ENCODE measurements at places on chromosomes 6 and 20.
A peak's percentile ranks its signal among the peaks of the same experiment; 100 is the strongest.

DNA sequence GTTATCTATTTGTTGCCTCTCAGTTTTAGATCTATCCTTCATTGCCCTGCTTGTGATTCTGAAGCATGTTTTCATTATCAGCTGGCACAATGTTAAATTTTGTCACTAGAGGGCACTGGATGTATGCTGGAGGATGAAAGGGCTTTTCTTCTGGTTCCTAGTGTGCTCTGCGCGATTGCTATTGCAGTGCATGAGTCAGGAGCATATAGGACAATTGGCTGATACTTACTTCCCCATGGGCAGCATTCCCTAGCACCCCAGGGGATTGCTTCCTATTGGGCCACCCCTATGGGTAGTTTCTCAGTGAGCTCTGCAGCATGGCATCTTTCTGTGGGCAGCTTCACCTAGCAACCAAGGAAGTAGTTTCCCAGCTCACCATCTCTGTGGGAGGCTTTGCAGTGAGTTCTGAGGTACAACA is 280.3 kb upstream of the SYNCRIP start:
- no peak for DNase-seq

DNA sequence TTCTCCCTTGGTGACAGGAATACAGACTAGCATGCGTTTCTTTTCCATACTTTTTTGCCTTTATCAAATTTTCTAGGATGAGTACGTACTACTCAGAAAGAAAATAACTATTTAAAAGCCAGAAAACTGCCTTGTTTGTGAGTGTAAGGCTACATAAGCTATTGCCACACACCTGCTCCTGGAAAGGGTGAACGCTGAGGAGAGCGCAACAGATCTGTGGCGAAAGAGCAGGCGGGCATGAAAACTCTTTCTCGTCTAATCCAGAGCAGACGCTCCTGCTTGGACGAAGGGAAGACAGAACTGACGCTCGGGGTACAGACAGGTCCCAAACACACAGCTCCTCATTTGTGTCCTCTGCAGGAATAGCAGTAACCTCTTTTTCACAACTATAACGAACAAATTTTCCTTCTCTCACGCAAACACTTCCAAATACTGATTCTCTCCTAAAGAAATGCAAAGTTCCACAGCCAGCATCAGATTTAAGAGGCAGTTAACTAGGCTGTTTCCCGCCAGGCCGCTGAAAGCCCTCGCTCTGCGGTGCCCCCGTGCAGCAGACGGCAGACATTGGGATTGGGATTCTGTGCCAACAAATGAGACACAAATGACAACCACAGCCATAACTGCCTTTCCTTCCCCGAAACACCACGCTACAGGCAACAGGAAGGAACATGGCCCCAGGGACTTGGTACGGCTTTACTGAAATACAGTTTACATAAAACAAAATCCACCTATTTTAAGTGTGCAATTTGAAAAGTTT is 20.0 kb downstream of the TAF4 start:
- no peak for DNase-seq

DNA sequence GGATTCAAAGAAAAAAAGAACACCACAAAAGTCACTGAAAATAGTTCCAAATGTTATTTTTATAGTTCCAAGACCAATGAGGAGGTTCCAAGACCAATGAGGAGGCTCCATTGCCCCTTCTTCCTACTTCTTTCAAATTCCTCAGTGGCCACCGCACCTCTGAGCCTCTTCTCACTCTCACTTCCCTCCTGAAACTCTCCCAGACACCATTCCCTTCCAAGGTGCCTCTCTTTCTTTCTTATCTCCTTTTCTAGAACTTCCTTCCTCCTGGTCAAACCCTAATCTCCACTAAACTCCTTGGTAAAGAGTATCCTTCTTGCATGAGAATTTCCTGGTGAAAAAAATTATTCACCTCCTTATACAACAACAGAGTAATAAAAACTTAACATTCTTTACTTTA is 20.4 kb upstream of the MCUR1 start:
- no peak for DNase-seq

- no peak for DNase-seq
Measured at GRCh38 chr20:10475225-10475624, 40.1 kb downstream of the SLX4IP start.

- DNase-seq: no peak
Measured at GRCh38 chr6:128290221-128290620, 230.2 kb downstream of the PTPRK start.

DNA sequence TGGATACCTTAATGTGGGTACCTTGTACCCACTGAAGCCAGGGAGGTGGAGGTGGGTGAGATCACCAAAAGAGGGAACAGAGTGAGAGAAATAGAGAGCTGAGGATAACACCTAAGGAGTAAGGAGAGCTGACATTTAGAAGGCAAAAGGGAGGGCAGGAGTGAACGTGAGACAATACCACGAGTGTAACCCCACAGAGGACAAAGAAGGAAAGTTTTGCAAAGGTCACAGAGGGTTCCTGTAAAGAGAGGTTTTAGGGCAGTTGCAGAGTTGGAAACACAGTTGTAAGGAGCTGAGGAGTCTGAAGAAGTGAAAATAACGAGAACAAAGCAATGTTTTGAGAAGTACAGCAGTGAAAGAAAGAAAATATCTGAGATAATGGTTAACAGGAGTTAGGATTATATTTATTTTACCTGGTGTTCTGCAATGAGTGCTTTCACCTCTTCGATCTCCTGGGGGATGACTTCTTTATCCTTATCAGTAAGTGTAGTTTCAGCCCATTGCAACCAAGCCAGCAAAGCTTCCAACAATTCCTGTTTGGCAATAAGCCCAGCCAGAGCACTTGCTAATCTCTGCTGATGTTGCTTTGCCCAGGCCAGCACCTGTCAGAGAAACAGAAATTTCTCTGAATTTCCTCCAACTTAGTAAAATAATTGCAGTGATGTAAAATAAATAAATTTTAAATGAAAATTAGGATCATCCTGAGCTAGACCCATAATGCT is 166.8 kb downstream of the DST start:
- no peak for DNase-seq

- no peak for DNase-seq
Measured at GRCh38 chr6:147022041-147022440, 182.2 kb upstream of the STXBP5 start.

GRCh38 chr20:15654208-15654649 is 919.0 kb downstream of the KIF16B start:
- DNase-seq: no peak

DNA sequence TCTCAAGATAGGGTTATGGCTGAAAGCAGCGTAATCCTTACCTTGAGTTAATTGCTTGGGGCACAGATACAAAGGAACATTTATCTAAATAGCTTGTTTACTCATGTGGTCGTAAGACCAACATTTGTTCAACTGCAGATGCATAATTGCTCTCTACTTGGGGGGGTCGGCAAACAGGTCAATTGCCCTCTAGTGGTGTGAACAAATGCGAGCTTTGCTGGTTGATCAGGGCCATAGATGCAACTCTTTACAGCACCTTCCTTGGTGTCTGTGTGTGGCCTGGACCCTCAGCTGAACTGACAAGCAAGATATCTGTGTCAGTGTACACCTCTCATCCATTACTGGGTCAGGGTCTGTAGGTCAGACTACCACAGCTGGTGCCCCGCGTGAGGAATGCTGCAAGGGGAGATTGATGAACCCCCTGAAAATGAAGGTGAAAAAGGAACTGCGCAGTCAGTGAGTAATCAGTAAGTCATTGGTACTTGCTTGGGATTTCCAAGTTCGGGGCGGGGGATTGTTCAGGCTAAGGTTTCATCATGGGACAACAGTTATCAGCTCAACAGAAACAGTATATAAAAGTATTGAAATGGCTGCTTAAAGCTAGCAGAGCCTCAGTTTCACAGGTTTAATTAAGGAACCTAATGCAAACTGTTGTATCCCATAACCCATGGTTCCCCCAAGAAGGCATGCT is 24.0 kb downstream of the HLA-DPA1 start:
- DNase-seq: no peak

DNA sequence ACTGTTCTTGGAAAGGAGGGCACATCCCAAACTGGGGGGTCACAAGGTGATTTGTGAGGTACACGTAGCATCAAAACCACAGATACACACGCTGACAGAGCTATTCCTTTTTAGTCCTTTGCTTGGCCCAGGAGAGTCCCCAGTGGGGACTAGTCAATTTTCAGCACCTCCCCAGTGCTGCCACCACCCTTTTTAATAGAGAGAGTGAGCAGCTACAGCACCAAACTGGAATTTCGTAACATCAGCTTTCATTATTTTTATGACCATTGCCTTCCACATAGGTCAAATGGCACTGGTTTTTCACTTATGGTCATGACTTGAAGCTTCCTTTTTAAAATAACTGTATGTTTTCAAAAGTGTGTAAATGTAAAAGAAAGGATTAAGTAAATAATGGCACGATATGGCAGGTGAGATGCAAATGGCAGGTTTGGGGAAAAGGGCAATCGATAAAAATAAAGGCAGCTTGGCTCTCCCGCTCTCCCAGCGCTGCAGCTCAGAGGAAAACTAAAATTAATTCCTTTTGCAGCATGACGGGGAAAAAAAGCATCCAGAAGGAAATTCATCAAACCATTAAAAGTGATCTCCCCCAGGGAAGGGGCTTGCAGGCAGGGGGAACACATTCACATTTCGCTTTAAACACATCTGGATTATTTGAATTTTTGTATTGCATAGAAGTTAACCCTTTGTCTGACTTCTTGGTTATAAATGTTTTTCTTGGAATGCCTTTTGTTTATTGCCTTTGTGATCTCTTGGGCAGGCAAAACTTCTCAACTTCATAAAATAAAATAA is 95.2 kb downstream of the ANKRD60 start:
- no peak for DNase-seq

- DNase-seq: peak; percentile 3
Measured at GRCh38 chr6:20877008-20877937, 343.0 kb downstream of the CDKAL1 start.

DNA sequence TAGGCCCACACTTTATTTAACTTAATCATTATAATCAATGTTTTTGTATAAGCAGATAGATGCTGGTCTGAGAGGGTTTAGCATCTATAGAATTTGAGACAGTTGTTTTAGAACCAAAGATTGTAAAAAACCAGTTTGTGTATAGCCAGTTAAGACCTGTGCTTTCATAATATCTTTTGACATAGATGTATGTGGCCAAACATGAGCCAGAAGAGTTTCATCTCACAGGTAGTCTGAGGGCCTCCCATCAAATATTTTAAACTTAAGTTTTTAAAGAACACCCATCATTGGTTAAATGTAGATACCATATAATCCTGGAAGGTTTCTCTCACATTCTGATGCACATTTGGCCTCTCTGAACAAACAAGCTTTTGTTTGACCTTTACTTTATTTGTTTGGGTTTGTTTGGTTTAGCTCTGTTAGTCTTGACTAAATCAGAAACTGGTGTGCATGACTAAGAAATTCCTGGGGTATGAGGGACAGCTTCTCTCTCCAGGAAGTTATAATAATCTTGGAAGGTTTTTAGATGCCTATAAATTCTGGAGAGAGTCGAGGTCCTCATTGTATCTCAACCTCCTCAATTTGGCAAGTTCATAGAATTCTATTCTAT is 58.0 kb upstream of the TMEM200A start:
- DNase-seq: no peak

DNA sequence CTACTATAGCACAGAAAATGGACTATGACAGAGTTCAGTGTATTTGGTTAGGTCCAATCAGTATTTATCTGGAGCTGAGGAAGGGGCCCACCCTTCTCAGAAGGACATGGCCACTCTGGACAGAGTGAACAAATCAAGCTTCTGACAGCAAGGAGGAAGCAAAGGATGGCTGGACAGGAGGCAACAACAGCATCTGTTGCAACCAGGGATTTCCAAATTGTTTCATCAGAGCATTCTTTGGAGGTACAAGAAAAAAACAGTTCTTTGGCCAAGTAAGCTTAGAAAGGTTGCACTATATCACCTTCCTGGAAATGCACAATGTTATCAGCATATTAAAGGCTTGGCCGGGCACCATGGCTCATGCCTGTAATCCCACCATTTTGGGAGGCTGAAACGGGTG is 118.7 kb upstream of the SLC22A16 start:
- DNase-seq: no peak

DNA sequence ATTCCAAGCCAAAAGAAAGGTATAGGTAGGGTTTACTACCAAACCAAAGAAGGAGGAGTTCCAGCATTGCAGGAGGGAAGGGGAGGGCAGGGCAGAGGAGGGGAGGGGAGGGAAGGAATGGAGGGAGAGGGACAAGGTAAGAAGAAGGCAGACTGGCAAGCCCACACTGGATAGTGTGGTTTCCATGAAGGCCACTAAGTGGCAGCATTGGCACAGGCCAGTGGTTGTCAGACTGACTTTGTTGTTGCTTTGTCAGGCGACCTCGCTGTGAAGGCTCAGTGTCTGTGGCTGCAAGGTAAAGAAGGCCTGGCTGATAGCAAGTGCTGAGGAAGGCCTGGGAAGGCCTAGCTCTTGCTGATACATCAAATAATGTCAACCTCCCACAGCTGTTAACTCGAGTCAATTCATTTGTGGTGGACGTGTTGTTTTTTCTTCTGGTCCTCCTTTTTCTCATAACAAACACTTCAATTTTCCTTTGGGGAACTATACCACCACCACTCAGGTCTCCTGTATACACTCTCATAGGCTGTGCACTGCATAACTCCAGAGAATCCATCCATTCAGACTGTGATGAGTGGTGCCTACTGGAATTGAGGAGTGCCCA is 7.7 kb upstream of the ZNF334 start:
- peak; percentile 53 for DNase-seq

DNA sequence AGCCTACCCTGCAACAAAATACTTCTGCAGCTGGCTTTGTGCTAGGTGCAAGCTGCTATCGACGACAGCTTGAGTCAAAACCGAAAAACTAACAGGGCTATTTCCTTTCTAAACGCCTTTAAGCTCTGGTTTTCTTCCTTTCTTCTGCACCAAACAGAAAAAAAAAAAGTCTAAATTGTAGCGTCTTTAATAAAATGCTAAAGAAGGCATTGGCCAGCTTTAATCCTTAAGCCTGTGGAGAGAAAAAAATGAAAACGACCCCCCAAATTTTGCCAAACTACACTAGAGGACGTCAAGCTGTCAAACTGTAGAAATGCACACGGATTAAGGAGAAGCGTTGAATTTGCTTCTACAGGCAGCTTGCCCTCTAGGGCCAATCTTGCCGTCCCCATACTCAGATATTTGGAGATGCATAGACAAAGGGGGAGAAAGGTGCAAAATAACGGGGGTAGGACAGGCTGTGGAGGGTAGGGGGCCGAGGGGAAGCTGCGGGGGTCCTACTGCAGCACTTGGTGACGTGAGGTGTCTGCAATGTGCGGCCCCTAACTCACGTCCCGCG is 1.4 kb upstream of the NRN1 start:
- DNase-seq: no peak

- DNase-seq: no peak
Measured at GRCh38 chr6:27672113-27672799, 199.4 kb upstream of the ZNF184 start.
